CD4-positive, alpha-beta T cell treated with Interleukin-21 for 1 hour (primary cell): ENCODE measurements at places on chromosomes 6 and 20.
A peak's percentile ranks its signal among the peaks of the same experiment; 100 is the strongest.

DNA sequence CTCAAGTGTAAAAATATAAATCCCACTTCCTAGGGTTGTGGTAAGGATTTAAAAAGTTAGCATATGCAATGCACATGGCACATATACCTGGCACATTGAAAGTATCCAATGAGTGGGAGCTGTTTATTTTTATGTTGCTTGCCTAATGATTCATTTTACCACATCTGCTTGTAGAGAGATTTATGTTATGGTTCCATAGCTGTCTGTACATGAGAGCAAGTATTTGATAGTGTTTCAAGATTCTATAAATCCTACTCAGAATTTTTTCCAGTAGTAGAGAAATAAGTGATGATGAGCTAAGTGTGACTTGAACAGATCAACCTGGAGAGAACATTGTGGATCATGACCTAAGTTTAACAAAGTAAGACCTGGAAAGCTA is 125.3 kb upstream of the SPTLC3 start:
- DNase-seq: no peak

DNA sequence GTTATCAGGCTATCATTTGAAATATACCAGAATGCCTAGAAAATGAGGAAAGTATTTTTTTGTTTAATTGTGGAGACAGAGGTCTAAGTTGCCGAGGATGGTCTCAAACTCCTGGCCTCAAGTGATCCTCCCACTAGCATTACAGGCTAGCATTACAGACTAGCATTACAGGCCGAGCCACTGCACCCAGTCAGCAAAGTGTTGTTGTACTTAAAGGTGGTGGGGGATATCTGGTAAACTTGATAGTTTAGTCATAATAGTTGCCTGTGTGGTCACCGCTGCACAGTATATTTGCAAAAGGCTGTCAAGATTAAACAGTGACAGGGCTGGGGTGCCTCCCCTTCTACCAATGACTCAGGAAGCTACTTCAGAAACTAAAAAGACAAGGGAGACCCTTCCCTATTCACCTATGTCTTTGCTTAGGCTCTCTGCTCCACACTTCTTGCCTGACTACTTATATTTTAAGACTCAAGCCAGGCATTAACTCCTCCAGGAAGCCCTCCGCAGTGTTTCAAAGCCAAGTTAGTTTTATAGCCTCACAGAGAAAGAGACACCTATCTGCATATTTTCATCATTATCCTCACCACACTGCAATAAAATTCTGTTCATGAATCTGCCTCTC is 3.1 kb upstream of the AKIRIN2 start:
- no peak for DNase-seq

GRCh38 chr6:56255349-56255748 is 8.0 kb upstream of the COL21A1 start:
- no peak for DNase-seq

DNA sequence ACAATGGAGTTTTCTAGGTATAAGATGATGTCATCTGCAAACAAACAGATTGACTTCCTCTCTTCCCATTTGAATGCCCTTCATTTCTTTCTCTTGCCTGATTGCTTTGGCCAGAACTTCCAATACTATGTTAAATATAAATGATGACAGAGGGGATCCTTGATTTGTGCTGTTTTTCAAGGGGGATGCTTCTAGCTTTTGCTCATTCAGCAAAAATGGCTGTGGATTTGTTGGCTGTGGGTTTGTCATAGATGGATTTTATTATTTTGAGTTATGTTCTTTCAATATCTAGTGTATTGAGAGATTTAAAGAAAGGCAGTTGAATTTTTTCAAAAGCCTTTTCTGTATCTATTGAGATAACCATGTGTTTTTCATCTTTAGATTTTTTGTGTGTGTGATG is 662.4 kb upstream of the EYS start:
- DNase-seq: no peak

DNA sequence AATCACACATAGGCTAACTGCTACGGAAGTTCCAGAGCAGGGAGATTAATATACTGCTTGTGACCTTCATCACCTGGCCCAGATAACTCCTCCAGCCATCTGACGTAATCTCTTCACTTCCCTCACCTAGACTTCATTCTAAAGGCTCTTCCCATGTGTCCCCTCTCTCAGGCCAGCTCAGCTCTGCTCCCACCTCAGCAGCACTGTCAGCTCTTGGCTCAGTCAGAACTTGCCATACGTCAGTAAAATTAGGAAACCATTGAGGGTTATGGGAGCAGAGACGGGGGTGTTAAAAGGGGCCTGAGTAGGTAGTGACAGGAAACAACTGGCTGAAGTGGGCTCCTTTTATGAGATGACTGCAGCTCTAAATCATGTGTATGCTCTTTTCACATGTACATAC is 101.5 kb downstream of the KIF6 start:
- DNase-seq: no peak

DNA sequence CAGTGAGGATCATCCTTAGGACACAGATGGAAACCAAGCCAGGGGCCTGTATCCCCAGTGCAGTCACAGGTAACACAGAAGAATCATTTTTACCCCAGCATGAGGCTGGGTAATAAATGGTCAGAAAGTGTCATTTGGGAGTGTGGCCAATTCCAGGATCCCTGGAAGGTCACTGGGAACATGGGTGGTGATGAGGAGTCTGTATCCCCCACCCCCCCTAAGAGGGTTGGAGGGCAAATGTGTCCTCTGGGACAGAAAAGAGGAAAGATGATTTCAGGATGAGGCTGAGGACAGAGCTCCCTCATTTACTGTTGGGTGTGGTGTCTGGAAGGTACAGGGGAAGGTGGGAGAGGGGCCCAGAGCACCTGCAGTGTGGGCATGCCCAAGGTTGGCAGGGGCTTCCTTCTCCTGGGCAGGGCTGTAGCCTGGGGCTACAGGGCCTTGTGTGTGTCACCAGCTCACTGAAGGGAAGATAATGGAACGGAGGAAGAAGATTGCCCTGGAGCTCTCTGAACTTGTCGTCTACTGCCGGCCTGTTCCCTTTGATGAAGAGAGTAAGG is 34.5 kb downstream of the PLCG1 start:
- DNase-seq: no peak

GRCh38 chr20:32110173-32110704 is 725 bp downstream of the TM9SF4 start:
- DNase-seq: no peak

- peak; percentile 24 for DNase-seq
Measured at GRCh38 chr20:57434390-57434700, 43.1 kb downstream of the RBM38 start.

DNA sequence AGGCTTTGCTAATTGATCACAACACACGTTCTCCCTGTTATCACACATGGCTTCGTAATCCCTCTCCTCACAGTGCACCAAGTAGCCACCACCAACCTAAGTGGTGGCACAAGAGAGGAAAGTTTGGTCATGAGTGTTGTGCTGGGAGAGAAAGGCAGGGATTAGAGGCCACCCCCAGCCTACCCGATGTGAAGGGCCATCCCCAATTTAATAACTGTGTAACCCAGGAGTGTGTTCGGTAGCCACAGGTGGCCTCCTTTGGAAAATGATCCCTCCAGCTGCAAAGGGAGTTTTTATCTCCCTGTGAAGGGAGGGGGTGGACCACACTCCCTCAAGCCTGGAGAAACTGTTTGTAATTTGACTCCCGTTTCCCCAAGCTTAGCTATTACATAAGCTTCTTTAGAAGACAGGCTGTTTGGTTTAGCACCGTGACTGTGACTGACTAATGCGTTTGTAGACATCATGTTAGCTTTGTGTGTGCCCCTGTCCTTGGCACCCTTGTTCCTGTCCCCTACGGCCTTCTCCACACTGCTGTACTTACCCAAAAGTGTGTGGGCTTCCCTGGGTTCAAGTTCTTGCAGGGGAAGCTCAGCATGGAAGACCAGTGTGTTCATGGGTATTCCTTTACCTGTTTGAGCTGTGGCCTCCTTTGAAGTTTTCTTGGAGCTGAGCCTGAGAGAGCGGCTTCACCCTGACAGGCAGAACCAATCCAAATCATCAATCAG is 20.6 kb downstream of the PPP1R16B start:
- DNase-seq: no peak

GRCh38 chr6:142946924-142947713 is 2.1 kb upstream of the HIVEP2 start:
- DNase-seq: peak; percentile 92

DNA sequence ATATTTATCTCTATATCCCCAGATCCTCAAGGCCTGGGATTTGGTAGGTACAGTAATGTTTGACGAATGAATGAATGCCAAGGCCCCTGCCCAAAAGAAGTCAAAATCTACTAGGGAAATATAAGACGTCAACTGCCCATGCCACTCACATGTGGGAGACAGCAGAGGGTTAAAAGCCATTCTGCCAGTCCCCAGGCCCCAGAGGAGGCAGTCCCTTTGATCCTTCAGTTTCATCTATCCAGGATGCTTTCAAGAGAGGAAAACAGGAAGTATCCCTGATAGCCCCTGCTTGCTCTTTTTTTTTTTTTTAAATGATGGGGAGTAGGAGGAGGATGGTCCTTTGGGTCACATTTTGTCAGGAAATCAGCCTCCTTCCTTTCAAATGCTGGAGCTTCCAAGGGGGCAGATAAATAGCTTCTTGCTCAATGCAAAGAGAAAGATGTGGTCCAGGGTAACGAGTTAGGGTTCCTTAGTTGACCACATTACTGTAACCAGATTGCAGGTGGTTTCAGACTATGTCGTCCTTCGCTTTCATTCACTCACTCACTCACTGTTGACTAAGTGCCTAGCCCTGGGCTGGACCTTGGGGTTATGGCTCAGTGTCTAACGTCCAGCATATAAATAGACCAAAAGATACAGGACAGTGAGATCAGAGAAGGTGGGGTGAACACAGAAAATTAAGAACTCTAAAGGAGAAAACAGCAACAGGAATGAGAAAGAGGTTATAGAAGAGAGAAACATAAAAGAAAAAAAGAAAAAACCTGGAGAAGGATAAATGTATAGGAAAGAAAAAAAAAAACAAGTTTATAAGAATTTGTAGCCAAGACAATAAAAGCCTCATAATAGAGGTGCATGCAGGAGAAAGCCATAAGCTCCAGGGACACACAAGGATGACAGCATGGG is 64.6 kb upstream of the PIM1 start:
- no peak for DNase-seq

DNA sequence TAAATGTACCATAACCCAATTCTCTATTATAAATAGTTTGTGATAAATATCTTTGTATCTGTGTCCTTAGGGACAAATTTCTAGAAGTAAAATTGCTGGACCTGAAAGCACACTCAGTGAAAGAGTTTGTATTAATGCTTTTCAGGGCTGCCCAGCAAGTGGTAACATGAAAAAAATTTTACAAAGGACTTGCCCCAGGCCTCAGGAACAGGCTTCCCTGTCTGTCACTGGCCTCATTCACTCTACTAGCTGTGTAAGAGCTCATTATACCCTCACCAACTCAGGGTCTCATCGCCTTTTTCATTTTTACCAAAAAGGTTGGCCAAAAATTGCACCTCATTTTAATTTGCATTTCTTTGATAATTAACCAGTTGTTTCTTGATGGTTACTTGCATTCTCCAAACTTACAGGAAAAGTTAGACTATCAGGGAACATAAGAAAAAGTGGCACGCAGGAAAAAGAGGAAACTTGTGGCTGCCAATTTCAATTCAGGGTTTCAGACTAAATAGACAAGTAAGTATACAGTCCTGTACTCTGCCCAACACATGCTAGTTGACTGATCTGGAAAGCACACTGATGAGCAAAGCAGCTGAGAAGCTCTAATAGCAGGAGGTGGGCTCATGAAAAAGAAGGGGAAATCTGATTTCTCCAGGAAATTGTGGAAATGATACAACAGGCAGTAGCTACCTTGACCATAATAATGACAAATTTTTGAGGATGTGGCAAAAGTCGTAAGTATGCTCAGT is 161.5 kb downstream of the KIF6 start:
- DNase-seq: no peak

GRCh38 chr6:141195251-141195832 is 937.4 kb upstream of the GJE1 start:
- DNase-seq: no peak

GRCh38 chr20:57911512-57912226 is 201.9 kb upstream of the PMEPA1 start:
- no peak for DNase-seq

- no peak for DNase-seq
Measured at GRCh38 chr6:151121900-151122299, 117.9 kb upstream of the AKAP12 start.

- no peak for DNase-seq
Measured at GRCh38 chr20:5880326-5880725, 70.0 kb downstream of the TRMT6 start.

DNA sequence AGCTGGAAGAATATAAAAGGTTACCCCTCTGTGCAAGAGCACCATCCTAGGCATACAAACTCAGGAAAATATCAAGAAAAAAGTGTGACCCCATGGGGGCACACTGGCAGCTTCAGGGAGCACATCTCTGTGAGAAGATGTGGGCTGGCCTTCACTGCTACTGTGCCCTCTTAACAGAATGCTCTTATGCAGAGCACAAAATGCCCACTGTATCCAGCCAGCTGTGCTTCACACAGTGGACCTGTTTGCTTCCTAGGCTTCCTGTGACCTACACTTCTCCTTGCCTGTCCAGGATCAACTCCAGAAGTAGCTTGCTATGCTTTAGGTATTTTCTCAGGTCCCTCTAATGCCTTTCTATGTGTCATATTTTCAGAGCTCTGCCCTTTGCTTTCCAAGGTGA is 380.2 kb upstream of the MMS22L start:
- DNase-seq: no peak

DNA sequence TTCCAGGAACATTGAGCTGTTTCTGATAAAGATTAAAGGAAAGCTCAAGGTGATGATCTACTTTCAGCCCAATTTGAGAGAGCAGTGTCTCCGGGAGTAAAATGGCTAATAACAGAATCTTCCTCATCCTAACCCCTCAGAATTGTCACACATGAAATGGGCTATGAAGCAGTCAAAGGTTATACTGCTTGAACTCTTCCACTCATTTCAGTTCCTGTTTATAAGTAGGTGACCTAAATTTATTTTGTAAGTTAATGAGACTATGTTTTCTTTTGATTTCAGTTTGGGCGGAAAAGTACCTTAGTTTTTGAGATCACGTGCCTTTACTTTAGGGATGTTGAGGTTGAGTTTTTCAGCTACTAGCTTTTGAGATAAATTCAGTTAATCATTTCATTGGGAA is 47.2 kb downstream of the QKI start:
- DNase-seq: peak; percentile 39

GRCh38 chr20:56587307-56588041 is 41.6 kb upstream of the TFAP2C start:
- no peak for DNase-seq

DNA sequence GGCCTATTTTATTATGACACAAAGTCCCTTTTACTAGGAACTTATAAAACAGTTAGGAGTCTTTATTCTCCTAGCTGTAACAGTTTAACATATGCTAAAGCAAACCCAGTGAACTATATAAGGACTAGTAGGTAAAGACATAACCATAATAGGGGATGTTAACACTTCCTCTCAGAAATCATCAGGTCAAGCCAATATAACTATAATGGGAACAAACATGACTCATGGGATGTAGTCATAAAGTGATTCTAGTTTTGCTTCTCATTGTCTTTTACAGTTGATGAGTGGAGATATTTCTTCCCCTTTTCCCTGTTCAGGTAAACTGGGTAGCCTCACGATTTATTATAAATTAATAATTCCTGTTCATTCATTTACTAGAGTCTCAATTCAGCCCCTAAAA is 9.7 kb downstream of the PTCHD4 start:
- no peak for DNase-seq

- DNase-seq: no peak
Measured at GRCh38 chr6:35014786-35015185, 125.7 kb downstream of the ANKS1A start.

- DNase-seq: no peak
Measured at GRCh38 chr6:14217728-14218518, 100.4 kb downstream of the CD83 start.
